Ammon's horn (tissue), 1 donor: ENCODE measurements at places on chromosomes 5 and 9.

DNA sequence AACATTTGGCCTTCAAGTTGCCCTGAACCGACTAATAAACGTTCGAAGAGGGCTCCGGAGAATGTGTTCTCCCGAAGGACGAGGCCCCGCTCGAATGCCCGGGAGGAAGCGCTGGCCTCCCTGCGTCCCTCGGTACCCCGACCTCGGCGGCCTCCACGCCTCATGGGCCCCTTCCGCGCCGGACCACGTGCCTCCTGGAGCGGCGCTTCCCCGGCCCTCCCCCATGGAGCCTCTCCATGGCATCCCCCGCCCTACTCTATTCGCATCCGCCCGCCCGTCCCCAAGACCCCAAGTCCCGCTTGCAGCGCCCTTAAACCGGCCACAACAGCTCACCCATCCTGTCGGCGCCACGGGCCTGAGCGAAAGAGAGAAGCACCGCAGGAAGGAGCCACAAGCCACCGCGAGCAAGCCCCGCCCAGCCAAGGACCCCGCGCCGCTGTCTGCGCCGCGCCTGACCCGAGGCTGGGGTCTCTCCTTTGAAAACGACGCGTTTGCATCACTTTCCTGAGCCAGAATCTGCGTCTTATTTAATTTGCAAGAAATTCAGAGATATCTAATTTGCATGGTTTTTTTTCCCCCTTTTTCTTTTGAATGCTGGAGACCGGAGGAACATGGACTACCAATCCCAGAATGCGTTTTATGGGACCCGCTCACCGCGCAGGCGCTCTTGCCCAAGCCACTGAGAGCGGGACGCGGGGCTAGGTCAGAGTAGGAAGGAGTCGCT lies at the start of gene RPS23:
TSS of gene RPS23 (minus strand) at position 368 of the 724 bp plus-strand sequence. CDS start at position 337, 31 bp downstream.
- DNase-seq: peak; percentile 96

- no peak for DNase-seq
Measured at GRCh38 chr5:132023258-132024116, 12.0 kb upstream of the ACSL6 start.

DNA sequence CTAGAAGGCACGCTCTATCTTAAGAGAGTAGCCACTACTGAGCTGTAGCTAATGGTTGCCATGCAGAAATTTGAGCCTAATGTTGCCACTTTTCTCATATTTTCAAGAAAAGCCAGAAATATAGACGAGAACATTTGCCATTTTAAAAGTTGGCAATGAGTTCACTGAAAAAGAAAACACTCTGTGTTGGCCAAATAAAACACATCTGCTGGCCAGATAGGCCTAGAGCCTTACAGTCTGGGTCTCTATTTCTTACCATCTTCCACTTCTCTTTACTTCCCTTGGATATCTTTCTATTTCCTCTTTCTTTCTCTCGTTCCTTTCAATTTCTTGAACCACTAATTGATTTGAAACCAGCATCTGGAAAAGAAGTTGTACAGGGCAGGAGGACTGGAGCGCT lies 36.6 kb upstream of the VCAN start:
- no peak for DNase-seq

GRCh38 chr5:127418974-127419682 lies 98.3 kb upstream of the PRRC1 start:
- no peak for DNase-seq
